Right forelimb (tissue), 1 donor: ENCODE measurements at places on chromosomes 7 and 10.

DNA sequence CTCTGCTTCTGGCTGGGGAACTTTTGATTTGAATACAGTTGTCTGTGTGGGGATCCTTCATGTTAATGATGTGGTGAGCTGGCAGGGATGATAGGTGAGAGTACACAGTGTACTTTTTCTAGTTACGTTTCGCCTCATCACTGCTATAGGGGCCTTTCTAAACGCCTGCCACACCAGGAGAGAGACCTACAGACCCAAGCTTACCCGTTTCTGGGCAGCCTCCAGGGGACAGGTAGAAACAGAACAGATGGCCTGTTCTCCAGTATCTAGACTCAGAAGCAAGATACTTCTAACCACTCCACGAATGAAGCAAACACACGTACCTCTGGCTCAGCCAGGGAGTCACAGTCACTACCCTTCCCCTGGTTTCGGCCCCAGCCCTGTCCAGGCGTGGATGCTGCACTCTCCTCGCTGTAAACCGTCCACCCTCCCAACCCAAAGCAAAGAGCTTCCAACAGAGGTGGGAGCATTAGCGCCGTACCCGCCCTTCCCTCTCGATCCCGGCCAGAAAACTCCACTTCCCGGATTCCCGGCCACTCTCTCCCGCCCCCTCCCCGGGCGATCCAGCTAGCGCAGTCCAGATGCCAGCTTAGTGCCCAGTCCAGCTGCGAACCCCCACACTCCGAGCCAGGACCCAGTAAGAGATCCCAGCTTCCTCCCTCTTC lies 1.2 kb downstream of the CCDC6 start:
- DNase-seq, result peak; percentile 77

- no peak for DNase-seq
These were observed 765.1 kb downstream of the GRID1 start for GRCh38 chr10:85601526-85601925.

- DNase-seq, result no peak
These were observed 5.9 kb upstream of the ITGA8 start for GRCh38 chr10:15725603-15726002.

DNA sequence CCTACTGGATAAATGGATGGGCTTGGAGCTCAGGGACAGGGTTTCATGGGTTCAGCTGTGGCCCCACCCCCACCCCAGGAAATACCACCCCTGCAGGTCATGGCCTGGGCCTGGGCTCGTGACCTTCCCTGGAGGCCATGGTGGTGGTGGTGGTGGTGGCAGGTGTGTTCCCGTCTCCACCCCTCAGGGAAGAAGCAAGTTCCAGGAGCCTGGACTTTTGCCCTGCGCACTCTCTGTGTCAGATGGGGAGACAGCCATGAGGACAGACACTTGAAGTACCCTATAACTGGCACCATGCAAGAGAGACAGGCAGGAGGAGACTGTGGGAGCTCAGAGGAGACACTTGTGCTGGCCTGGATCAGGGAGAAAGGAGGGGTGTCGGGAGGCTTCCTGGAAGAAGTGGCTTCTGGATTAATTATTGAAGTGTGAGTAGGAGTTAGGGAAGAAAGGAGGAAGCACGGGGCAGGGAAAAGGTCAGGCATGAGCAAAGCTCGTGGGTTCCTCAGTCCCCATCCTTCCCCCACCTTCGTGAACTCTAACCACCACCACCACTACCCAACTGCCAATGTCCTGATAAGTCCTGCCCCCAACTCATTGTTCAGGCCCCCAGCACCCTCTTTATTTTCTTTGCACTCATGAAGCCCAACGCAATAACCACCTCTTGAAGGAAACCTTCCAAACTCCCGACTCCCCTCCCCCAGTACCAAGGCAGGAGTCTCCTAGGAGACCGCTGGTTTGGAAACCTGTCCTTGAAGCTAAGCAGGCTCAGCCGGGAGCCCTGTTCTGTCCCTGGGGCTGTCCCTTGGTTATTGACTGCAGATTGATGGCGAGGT lies 8.9 kb downstream of the SH2B2 start:
- DNase-seq, result no peak

DNA sequence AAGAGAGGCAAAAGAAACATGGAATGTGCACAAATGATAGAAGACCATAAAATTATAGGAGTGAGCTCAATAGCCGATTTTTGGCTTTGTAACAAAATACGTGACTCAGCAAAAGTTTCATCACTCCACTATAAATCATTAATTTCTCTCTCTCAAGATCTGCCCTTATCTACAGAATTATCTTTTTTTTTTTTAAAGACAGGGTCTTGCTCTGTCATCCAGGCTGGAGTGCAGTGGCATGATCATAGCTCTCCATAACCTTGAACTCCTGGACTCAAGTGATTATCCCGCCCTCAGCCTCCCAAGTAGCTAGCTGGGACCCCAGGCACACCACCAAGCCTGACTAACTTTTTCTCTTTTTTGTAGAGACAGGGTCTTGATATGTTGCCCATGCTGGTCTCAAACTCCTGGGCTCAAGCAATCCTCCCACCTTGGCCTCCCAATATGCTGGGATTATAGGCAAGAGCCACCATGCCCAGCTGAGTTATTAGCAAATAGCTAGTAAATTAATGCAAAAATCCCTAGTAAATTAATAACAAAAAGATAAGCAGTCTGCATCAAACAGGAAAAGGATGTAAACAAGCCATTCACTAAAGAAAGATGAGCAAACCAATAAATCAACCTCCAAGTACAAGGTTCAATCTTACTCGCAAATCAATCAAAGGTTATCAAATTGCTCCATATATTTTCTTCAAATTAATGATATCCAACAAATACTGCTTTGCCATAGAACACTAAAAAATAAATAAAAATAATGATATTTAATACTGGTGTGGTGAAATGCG lies 450.7 kb downstream of the PARD3 start:
- no peak for DNase-seq

GRCh38 chr7:131061158-131061557 lies 266.5 kb upstream of the MKLN1 start:
- DNase-seq, result no peak

DNA sequence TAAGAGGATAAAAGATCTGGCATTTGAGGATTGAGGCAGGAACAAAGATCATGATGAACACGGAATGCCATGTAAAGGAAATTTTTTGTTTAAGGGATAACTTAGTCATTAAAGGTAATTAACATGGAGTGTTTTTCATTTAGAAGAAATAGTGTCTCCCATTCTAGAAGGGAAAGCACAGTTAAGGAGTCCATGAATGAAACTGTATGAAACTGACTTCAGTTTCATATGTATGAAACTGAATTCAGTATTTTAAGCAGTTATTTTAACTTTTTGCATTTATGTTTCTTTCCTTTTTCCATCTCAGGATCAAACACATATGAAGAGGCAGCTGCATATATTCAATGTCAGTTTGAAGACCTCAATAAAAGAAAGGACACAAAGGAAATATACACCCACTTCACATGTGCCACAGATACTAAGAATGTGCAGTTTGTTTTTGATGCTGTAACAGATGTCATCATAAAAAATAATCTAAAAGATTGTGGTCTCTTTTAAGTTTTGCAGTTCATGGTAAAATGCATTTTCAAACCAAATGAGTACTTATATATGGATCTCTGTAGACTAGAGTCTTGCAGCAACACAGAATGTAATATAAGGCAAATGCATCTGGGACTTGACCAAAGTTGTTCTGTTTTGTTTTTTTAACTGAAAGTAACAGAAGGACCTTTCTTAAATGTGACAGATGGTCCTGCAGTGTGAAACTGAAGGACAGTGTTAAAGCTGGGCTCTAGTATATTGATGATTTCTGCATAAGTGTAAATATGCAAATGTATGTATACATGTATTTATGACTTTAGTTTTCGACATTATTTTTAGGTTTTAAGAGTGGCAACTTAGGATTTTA lies 82.6 kb downstream of the GNAI1 start:
- DNase-seq, result no peak

DNA sequence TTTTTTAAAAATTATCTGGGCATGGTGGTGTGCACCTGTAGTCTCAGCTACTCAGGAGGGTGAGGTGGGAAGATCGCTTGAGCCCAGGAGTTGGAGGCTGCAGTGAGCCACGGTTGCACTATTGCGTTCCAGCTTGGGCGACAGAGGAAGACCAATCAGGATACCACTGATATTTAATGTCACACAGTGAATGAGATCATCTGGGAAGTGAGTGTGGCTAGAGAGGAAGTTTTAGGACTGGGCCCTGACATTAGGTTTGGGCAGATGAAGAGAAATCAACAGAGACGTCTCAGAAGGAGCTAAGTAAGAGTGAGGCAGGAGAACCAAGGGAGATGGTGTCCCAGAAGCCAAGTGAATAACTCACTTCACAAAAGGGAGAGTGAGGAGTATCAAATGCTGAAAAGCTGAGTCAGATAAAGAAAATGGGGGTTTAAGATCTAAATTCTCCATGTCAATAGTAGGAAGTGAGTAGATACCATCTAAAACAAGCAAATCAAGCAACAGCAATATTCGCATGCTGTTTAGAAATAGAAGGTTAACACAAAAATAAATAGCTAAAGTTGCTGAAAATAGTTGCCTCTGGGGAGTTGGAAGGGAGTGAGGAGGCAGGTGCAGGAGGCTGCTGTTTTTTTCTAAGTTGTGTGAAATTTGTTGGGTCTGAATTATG lies 11.5 kb downstream of the PILRA start:
- no peak for DNase-seq

DNA sequence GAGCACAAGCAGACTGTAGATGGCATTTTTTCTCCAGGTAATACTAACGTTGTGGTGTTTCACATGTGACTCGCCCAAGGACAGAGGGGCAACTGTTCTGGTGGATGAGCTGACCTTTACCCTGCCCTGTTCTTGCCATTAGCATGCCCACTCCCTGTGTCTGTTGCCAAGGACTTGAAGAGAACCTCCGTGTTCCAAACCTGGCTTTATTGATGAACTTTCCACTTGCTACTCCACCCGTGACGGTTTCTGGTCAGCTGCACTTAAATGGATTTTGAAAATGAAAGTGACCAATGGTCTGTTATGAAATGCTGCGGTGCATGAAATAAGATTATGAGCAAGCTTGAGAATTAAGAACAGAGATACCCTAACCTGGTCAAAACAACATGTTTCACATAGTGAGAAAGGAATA lies 30.4 kb downstream of the LRRC4 start:
- no peak for DNase-seq

DNA sequence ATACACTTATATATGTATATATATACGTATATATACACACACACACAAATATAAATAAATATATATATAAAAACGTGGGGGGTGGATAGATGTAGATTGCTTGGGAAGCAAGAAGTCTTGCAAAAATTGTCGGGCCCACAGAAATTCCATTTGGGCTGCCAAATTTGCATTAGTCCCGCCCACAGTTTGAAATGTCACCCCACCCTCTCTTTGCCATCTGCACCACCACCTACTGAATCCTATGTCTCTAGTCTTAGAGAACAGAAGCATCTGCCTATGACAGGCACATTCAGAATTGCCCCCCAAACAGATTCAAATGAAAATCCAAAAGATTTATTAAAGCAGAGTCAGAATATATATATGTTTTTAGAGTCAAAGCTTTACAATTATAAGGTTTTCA lies 25.6 kb upstream of the CACNA2D1 start:
- DNase-seq, result no peak

GRCh38 chr7:158856883-158857668 lies 718 bp downstream of the DYNC2I1 start:
- DNase-seq, result no peak

- no peak for DNase-seq
These were observed 119.3 kb downstream of the WDFY4 start for GRCh38 chr10:48803801-48804584.

DNA sequence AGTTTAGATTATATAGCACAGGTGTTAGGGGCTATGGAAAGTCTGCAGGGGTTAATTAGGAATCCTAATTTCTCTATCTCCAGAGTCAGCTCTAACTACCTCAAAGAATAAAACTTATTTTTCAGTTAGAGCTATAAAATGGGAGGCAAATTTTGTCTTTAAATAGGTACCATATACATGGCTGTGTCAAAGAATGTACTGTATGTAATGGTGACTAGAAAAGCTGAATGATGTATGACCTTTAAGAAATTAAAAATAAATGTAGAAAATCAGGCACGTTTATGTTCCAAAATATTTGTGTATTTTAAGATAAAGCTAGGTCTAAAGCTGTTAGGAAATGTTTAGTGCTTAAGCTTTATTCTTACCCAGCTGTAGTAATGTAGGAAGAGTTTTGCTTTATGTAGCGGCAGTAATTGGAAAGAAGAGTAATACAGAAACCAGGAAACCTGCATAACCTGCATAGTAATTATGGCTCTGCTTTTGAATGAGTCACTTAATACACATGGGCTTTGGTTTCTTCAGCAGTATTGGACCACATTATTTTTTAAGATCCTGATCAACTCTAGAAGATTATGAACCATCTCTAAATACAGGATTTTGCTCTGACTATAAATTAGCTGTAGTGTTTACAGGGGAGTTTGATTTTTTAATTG lies 85.0 kb downstream of the KMT2E start:
- DNase-seq, result no peak

GRCh38 chr7:31202801-31203200 lies 137.7 kb downstream of the NEUROD6 start:
- no peak for DNase-seq

DNA sequence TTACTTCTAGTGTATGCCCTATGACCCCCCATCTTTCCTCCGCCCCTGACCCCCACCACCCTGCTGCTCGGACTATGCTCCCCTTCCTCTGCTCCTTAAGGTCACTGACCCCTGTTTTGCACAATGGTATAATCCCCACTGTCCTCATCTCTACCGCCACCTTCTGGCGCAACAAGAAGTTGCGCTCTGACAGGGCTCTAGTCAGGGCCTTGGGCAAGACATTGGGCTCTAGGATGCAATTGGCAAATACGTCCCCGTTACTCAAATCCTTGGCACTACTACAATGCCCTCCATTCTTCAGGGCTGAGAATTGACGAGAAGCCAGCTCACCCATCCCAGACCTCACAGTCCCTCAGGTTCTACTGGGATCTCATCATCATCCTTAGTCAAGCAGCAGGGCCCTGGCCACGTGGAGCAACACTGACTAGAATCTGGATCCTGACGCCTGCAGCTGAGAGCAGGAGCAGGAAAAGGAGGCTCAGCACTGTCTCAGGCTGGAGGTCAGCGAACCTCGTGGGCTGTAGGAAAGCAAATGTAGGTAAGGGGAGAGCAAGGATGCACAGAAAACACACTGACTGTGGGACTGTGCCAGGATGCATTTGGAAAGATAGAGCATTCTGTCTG lies 10.6 kb downstream of the LRIT2 start:
- no peak for DNase-seq

GRCh38 chr7:137476937-137477336 lies 133.4 kb upstream of the PTN start:
- no peak for DNase-seq
